ENCODE measurements at places on chromosomes 11 and 22. TPM values are rescaled to one million over a fixed set of nuclear protein-coding genes. Genes with fewer than 3 reads are reported as not detected.
A peak's percentile ranks its signal among the peaks of the same experiment; 100 is the strongest.

- H3K36me3 ChIP-seq, result no peaks in the 10 kb centered on the region
- no peak overlapping the region for H3K4me3 ChIP-seq
- H3K4me1 ChIP-seq, result peaks cover 9% of the 10 kb centered on the region
- no peak for DNase-seq
- no peak overlapping the region for H3K27ac ChIP-seq
These were observed 67.6 kb upstream of the NTM start for GRCh38 chr11:131302836-131303235.

The INPP5J gene
- 1.5 TPM for total RNA-seq

- H3K4me1 ChIP-seq, result peaks cover 27% of the 10 kb centered on the region
- DNase-seq, result peak; percentile 68
- no peaks in the 10 kb centered on the region for H3K27me3 ChIP-seq
- H3K36me3 ChIP-seq, result no peaks in the 10 kb centered on the region
These were observed 191.2 kb upstream of the TBCEL start for GRCh38 chr11:120832481-120833238.

- DNase-seq, result no peak
- peaks cover 33% of the 10 kb centered on the region for H3K4me1 ChIP-seq
- no peak overlapping the region for H3K4me3 ChIP-seq
- H3K27me3 ChIP-seq, result peaks cover 53% of the 10 kb centered on the region
- H3K27ac ChIP-seq, result no peak overlapping the region
These were observed 3.6 kb downstream of the CLCF1 start for GRCh38 chr11:67369801-67370284.

DNA sequence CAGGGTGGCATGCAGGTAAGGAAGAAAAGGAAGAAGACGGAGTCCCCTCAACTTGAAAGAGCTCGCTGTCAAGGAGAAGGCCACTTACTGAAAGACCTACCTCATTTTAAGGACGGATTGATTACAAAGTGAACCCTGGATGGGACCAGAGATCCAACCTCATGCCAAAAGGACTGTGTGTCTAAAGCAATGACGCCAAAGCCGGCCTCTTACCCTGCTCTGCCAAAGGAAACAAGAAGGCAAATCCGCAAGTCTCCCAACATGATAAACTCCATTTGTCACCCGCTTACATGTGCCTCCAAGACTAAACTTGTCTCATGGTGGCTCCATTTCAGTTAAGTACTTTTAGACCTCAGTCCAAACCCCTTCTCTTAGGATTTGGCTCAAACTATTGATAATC lies 148.7 kb upstream of the MTMR2 start:
- H3K36me3 ChIP-seq, result no peaks in the 10 kb centered on the region
- no peak overlapping the region for H3K4me3 ChIP-seq
- H3K27me3 ChIP-seq, result no peaks in the 10 kb centered on the region

- H3K36me3 ChIP-seq, result no peaks in the 10 kb centered on the region
- DNase-seq, result no peak
- peaks cover 50% of the 10 kb centered on the region for H3K4me1 ChIP-seq
- H3K27me3 ChIP-seq, result no peaks in the 10 kb centered on the region
- no peak overlapping the region for H3K4me3 ChIP-seq
These were observed 67.5 kb downstream of the ARFGAP2 start for GRCh38 chr11:47109051-47109726.

- H3K27ac ChIP-seq, result no peak overlapping the region
- H3K4me3 ChIP-seq, result no peak overlapping the region
- peaks cover 4% of the 10 kb centered on the region for H3K4me1 ChIP-seq
- no peaks in the 10 kb centered on the region for H3K36me3 ChIP-seq
These were observed 4.0 kb downstream of the MS4A8 start for GRCh38 chr11:60703374-60703773.

GRCh38 chr11:122190768-122191167 lies 74.8 kb upstream of the BLID start:
- no peaks in the 10 kb centered on the region for H3K27me3 ChIP-seq
- DNase-seq, result no peak
- no peaks in the 10 kb centered on the region for H3K4me1 ChIP-seq
- H3K4me3 ChIP-seq, result no peak overlapping the region
- no peaks in the 10 kb centered on the region for H3K36me3 ChIP-seq
- H3K27ac ChIP-seq, result no peak overlapping the region

DNA sequence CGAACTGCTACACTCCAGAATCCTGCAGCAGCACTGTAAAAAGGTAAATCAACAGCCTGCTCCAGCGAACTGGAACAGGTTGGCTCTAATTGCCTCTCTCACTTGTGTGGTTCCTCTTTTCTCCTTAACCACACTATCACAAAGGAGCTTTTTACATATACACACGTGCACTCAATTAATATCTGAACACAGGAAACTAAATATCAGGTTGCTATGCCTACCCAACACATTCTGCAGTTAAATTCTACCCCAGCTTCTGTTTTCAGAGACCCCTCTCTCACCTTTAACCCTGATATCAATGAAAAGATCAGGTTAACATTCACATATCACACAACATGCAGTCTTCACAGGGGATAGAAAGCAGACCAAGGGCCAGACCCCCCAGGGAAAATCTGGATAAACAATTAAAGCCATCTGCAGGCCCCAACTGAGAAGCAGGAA lies 11.0 kb downstream of the RBFOX2 start:
- no peaks in the 10 kb centered on the region for H3K27me3 ChIP-seq
- H3K36me3 ChIP-seq, result no peaks in the 10 kb centered on the region
- H3K27ac ChIP-seq, result peak overlapping the region; percentile 35

DNA sequence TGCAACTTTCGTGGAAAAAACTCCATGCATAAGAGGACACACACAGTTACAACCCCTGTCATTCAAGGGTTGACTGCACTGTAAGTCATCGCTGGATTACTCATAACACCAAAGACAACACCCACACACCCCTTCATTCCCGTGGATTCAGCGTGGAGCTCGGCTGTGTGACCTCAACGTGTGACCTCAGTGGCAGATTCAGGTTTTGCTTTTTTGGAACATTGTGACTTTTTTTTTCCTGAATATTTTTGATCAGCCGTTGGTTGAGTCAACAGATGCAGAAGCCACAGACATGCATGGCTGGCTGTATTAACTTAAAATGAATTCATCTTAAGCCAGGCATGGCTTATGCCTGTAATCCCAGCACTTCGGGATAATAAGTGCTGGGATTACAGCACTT lies 19.7 kb upstream of the MUC5AC start:
- peaks cover 8% of the 10 kb centered on the region for H3K4me1 ChIP-seq
- no peaks in the 10 kb centered on the region for H3K27me3 ChIP-seq
- no peak overlapping the region for H3K4me3 ChIP-seq
- H3K27ac ChIP-seq, result no peak overlapping the region
- H3K36me3 ChIP-seq, result no peaks in the 10 kb centered on the region

The SOX10 gene
- 0.99 TPM for total RNA-seq

DNA sequence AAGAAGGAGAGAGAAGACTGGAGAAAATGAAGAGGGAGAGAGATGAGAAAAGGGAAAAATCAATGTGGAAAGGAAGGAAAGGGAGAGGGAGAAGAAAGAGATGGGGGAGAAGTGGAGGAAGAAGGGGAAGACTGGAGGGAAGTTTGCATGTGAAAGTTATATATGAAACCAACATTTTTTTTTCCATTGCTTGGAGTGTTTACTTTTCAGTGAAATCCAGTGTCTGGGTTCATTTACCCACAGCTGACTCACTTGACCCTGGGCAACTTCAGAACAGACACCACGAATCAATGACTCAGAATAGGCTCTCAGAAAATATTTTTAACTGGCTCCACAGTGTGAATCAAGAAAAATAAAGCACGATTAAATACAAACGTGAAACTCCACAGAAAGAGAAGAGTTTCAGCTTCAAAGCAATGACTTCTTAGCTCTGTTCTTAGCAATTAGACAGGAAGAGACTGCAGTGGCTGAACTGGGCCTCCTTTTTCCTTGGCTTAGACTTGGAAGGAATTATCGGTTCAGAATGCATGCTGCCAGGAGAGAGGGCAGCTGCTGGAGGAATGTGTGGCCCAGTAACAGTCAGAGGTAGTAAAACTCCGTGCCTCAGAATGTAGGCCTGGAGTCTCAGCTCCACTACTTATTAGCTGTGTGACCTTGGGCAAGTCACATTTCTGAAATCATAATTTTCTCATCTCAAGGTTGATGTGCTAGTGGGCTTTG lies 237.5 kb downstream of the MIAT start:
- no peak overlapping the region for H3K4me3 ChIP-seq
- DNase-seq, result no peak
- H3K27ac ChIP-seq, result no peak overlapping the region
- H3K36me3 ChIP-seq, result no peaks in the 10 kb centered on the region

The DPP3 gene
- 41.3 TPM for total RNA-seq

The KRTAP5-10 gene
- total RNA-seq, result not detected

The LMNTD2 gene
- total RNA-seq, result 1.1 TPM

- no peaks in the 10 kb centered on the region for H3K36me3 ChIP-seq
- peaks cover 3% of the 10 kb centered on the region for H3K4me1 ChIP-seq
- no peak overlapping the region for H3K4me3 ChIP-seq
- DNase-seq, result no peak
- peaks cover 33% of the 10 kb centered on the region for H3K27me3 ChIP-seq
These were observed 4.8 kb downstream of the SELENOM start for GRCh38 chr22:31102441-31103081.

DNA sequence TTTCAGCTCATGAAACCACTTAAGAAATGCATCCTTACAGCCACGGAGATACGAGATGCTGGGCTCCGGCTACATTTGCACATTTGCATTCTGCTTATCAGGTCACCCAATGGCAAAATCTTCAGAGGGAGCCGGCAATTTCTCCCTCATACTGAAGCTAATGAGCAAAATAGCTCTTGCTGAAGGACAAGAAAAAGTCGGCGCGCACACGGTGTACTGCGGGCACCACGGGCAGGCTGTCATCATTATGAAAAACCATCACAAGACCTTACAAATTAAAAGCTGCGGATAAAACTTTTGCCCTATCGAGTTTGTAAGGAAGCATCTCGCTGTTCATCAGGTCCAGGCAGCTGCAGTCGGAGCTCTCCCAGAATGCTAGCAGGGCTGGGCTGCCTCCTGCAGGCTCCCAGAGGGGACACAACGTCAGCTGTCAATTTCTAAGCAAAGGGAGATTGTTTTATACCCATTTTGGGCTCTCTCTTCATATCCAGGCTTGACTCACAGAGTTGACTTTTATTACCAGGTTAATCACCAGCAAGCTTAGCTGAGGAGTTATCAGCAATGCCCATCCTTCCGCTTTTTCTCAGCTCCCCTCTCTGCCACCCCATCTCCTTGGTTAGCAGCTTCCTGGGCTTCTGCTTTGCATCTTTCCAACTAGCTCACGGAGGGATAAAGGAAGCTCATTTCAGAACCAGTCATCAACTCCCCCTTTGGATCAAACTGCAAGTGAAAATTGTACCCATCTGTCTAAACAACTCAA lies 375.1 kb downstream of the OPCML start:
- no peak overlapping the region for H3K27ac ChIP-seq
- no peaks in the 10 kb centered on the region for H3K36me3 ChIP-seq
- DNase-seq, result peak; percentile 68
- H3K27me3 ChIP-seq, result peaks cover 9% of the 10 kb centered on the region
- H3K4me1 ChIP-seq, result peaks cover 4% of the 10 kb centered on the region

DNA sequence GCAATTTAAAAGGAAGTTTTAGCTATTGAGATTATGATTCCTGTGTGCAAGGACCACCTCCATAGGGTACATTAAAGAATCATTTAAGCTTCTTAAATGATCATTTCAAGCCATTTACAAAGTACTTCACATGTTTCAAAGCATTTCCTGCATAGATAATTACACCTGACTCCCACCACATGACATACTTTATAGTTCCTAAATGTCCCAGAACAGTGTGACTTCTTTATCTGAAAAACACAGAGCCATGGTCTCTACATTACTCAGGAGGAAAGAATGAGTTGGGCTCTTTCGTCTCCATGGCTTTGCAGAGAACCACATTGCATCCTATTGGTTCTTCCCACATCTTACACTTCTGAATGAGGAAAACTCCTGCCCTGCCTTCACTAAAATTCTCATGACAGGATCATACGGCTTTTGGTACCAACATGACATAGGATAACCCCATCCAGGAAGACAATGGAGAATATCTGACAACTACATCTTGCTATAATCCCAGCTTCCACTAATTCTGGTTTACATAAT lies 88.6 kb downstream of the ETS1 start:
- no peaks in the 10 kb centered on the region for H3K36me3 ChIP-seq
- H3K27me3 ChIP-seq, result no peaks in the 10 kb centered on the region
- no peak for DNase-seq
- H3K4me1 ChIP-seq, result peaks cover 11% of the 10 kb centered on the region
- no peak overlapping the region for H3K27ac ChIP-seq
- no peak overlapping the region for H3K4me3 ChIP-seq

The LRRC4C gene
- 3.4 TPM for total RNA-seq

The C1QTNF4 gene
- 0.39 TPM for total RNA-seq

The PRAME gene
- not detected for total RNA-seq

DNA sequence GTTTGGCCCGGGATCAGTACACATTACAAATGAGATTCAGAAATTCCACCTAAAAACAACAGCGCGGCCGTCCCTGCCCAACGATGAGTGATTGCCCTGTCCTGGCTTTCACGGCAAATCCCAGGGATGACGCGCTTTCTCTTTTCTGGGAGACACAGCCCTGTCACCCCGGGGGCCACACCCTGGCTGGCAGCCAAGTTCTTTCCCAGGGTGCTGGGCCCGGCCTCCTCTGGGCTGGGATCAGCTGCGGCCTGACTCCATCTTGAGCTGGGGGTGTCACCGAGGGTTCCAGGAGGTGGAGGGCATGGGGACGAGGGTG lies 82.7 kb downstream of the FBLN1 start:
- H3K4me3 ChIP-seq, result no peak overlapping the region
- H3K4me1 ChIP-seq, result peaks cover 7% of the 10 kb centered on the region
- H3K27ac ChIP-seq, result no peak overlapping the region
- no peaks in the 10 kb centered on the region for H3K36me3 ChIP-seq
- DNase-seq, result no peak
- no peaks in the 10 kb centered on the region for H3K27me3 ChIP-seq

The C11orf97 gene
- not detected for total RNA-seq

The SYT13 gene
- total RNA-seq, result 9.0 TPM

The CRYBB2 gene
- total RNA-seq, result not detected

DNA sequence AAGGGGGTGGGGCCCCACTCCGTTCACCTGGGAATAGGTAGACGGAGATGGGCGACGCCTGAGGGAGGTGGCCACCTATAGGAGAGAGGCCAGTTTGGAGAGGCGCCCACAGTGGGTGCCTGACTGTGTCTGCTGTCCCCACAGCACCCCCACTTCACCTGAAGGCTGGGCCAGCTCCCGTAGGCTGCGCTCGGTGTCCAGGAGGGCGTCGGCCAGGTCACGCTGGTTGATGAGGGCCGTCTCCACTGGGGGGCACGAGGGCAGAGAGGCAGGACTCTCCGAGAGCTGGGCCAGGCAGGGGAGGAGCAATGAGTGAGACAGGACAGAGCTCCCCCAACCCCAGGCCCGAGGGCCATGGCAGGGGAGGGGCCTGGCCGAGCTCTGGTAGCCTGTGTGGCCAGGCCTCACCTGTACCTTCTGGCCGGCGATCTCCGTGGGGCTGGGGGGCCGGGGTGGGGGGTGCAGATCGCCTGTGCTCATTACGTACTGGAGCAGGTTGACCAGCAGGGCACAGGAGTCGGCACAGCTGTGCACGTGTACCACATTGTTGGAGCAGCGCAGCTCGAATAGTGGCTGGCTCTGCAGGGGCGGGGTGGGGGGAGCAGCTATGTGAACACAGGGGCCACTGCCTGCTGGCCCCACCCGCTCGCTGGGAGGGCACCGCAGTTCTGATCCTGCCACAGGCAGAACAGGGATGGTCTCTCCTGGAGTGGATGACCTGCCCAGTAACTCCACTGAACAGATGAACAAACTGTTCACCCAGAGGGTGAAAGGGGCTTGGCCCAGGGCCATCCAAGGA lies 14.7 kb downstream of the ATG2A start:
- H3K27ac ChIP-seq, result no peak overlapping the region
- no peaks in the 10 kb centered on the region for H3K4me1 ChIP-seq
- DNase-seq, result no peak

- no peak for DNase-seq
- H3K4me3 ChIP-seq, result no peak overlapping the region
- H3K36me3 ChIP-seq, result no peaks in the 10 kb centered on the region
- H3K27me3 ChIP-seq, result no peaks in the 10 kb centered on the region
- no peak overlapping the region for H3K27ac ChIP-seq
- no peaks in the 10 kb centered on the region for H3K4me1 ChIP-seq
These were observed 79.4 kb downstream of the ETS1 start for GRCh38 chr11:128507936-128508335.

Data from neural progenitor cell (in vitro differentiated cells).